ENCODE measurements at places on chromosomes 12 and 14. TPM values are rescaled to one million over a fixed set of nuclear protein-coding genes. Genes with fewer than 3 reads are reported as not detected.

DNA sequence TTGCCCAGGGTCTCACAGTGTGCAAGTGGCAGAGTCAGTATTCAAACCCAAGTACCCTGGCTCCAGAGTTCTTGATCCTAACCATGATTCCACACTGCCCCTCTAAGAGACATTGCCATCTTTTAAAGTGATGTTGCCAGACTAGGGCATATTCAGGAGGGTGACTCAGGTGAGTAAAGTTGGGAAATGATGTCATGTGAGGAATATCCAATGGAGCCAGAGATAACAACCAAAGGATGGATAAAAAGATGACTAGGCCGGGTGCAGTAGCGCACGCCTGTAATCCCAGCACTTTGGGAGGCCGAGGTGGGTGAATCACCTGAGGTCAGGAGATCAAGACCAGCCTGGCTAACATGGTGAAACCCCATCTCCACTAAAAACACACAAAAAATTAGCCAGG, 85.6 kb downstream of the SMOC1 start:
- no peak for DNase-seq

- no peak for DNase-seq
Observed at GRCh38 chr14:101495827-101496775, 65.2 kb upstream of the DIO3 start.

- no peak for DNase-seq
Observed at GRCh38 chr12:59716043-59716442, 120.2 kb downstream of the SLC16A7 start.

GRCh38 chr12:16300122-16300521, 22.6 kb upstream of the SLC15A5 start:
- peak; percentile 43 for DNase-seq

IL22 gene
- total RNA-seq, result not detected

DNA sequence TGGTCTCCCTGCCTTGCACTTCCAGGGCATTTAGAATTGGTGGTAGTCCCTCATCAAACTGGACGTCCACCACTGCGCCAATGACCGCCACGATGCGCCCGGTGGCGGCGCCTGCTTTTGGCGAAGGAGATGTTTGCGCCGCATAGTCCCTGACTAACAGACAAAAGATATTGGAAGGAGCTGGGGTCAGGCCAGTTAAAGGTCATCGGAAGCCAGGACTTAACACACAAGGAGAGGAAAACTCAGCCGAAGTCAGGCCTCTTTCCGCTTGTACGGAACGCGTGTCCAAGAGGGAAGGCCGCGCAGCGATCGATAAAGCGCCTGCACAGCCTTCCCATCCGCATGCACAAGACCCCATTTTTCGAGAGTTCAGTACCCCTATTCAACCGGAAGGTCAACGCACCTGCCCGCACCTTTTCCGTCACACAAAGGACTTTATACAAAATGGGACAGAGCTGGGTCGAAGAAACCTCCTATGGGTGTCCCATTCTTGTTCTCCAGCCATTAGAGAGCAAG, 525 bp downstream of the ATP5F1B start:
- DNase-seq, result no peak

DNA sequence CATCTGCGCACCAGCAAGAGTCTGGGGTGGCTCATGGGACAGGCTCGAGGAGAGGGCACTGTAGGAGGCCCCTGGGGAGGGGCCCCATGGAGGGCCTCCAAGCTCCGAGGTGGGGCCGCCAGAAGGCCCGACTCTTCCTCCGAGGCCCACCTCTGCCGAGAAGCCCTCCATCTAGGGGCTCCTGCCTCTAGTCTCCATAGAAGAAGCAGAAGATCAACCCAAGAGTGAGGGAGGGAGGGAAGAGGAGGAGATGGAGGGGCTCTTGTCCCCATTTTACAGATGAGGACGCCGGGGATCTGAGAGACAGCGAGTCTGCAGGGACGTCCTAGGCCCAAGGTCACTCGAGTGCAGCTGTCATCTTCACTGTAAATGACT, 41.2 kb downstream of the DIO3 start:
- no peak for DNase-seq

PPP4R4 gene
- 0.98 TPM for total RNA-seq

DCN gene
- total RNA-seq, result 2,298 TPM

DNA sequence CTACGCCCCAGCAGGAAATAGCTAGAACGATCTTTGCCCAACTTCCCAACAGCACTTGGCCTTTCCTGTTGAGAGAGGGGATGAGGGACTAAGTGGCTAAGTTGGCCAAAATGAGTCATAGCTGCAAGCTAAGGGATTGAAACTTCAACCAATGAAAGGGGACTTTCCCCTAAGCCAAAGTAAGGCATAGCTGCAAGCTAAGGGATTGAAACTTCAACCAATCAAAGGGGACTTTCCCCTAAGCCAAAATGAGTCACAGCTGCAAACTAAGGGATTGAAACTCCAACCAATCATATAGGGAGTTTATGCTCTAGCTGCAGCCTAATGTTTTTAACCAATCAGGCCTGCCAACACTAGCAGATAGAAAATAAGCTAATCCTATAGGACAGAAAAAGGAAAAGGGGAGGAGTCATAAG, 100.5 kb upstream of the SSTR1 start:
- no peak for DNase-seq

DNA sequence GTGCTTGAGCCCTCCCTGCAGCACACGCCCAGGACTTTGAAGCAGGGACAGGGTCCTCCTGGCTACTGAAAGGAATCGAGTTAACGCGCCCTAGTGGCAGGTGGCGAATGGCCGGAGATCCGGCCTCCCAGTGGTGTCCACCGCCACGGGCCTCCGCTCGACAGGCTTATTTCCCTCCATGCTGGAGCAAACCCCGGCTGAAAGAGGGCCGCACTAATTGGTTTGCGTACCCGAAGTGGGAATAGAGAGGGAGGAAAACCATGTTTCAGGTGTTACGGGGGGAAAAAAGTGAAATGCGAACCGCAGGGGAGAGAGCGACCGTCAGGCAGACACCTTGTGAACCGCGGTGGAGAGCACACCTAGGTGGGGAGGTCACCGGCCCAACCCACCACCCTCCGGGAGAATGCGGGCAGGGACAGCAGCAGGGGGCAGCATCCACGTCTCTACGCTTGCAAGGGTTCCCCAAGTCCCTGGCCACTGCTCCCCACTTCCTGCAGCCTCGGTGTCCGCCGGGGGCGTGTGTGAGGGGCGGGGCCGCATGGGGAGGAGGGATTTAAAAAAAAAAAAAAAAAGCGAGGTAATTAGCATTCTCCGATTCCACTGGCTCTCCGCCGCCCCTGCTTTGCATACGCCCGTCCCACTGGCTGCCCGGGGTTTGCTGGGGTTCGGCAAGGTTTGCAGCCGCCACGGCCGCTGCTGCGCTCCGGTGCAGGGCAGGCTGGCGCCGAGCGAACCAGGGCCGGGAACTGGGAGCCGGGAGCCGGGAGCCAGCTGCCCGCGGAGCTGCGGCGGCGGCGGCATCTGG, 224.6 kb upstream of the CRY1 start:
- DNase-seq, result peak; percentile 90

- no peak for DNase-seq
Observed at GRCh38 chr12:52091869-52092268, 12.4 kb downstream of the SMIM41 start.

GRCh38 chr12:70659077-70659606, 21.9 kb upstream of the PTPRB start:
- DNase-seq, result no peak

DNA sequence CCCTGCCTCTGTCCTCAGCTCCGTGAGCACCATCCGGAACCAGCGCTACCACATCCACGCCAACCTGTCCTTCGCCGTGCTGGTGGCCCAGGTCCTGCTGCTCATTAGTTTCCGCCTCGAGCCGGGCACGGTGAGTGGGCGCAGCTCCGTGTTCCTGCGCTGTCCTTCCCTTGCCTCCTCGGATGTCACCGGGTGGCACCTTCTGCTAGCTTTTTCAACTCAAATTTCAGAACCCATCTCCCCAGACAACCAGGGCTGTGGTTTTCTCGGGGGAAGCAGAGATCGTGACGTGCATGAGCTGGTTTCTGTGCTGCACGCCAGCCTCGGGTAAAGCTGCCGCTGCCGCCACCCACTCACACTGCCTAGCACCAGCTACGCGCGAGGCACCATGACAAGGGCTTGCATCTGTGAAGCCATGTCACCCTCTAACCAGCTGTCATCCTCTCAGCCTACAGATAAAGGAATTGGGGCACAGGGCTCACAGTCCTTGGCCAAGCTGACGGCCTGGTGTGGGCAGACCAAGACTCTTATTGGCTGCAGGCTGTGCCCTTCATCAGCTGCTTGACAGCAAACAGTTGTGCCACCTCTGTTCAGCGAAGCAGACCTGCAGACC, 152.1 kb downstream of the ADGRD1 start:
- no peak for DNase-seq

LRRK2 gene
- 22.1 TPM for total RNA-seq

GRCh38 chr14:103867020-103867419, 19.6 kb upstream of the PPP1R13B start:
- no peak for DNase-seq

GRCh38 chr12:116382686-116383530, 105.4 kb upstream of the MED13L start:
- peak; percentile 100 for DNase-seq

DNA sequence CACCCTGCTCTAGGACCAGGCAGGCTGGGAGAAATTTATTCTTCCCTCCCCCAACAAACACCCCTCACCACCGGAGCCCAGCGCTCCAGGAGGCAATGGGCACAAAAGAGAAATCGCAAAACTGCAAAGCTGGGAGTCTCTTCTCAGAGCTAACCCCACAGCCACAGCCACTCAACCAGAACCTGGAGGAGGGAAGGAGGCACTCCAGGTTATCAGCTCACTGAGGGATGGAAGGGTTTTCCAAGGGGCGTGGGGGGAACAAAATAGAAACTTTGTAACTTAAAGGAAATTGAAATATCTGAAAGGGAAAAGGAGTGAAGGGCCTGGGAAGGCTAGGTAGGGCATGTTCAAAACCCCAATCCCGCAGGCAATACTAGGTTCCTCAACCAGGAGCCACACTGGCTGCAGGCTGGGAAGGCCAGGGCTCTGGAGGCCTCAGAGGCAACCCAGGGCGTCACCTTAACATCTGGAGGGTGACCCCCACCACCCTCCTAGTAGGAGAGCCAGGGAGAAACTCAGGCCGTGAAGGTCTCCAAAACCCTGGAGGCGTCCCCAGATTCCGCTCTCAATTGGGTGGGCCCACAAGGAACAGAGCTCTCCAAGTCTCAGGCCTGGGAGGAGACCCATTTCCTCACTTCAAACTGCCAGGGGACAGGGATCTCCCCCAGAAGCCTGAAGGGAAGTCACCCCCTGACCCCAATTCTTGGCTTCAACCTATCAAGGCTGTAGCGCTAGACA, 3.2 kb downstream of the KDM2B start:
- no peak for DNase-seq

DNA sequence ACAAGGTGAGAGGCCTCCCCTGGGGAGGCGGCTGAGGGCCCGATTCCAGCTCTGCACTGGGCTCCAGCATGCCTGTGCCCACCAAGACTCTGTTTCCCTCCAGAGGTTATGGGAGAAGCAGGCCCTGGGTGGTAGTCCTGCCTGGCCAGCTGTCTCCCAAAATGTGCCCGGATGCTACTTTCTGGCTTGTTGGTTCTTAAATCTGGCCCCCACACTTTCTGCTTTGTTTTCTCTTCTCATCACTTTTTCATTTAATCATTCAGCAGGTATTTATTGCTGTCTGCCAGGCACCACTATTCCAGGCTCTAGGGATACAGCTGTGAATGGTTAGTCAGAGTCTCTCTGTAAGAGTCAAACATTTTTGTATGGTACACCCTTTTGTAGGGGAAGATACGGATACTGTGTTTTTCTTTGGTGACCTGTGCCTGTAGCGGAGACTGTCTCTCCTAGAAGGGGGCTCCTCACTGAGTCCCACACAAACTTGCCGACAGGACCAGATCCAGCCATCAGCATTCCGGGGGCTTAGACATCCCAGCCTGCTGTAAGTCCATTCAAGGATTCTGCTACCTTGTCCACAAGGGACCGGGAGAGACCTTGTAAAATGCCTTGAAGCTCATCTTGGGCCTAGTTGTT, 3.8 kb downstream of the DHRS2 start:
- DNase-seq, result no peak

DNA sequence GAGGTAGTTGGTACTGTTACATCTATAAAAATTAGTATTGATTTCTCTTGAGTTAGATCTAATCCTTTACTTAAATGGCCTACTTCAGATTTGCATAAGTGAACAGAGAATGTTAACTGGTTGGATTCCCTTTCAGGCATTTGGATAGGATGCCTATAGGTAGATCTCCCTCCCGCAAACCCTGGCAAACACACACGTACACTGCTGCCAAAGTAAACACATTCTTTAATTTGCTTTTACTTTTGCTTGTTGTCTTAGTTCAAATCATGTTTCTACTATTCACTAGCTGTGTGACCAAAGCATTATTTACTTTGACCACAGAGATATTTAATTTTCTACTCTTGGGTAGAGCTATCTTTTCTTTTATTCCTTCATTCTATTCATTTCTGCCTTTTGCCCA, 936.1 kb upstream of the FBXO33 start:
- no peak for DNase-seq

EIF5 gene
- 322 TPM for total RNA-seq

SERPINA1 gene
- total RNA-seq, result not detected

GRCh38 chr12:105252901-105253300, 16.9 kb upstream of the APPL2 start:
- DNase-seq, result peak; percentile 46

DNA sequence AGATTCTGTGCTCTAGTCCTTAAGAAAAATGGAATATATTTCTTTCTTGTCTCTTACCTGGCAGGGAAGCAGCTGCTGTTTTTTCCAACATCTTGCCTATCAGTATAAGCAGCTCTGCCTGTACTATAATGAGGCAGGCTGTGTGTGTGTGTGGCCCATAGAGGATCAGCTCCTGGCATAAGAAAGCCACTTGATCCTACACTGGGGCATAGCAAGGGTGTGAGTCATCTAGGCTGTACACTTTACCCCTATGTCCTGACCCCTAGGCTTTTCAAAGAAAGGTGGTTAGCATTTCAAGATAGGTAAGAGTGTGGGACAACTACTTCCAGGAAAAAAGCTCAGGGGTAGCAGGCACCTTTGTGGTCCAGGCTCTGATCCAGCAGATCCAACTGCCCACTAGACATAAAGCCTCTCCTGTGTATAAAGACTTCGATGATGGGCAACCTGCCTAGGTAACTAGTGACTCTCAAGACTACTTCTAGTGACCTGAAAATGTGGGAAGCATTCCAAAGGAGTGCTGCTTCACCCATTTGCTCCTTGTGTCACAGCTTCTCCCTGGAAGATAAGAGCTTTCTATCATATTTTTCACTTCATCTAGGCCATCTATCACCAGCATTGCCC, 4.9 kb upstream of the SENP1 start:
- no peak for DNase-seq

GRCh38 chr12:100666588-100666987, 93.1 kb downstream of the GAS2L3 start:
- DNase-seq, result no peak

DNA sequence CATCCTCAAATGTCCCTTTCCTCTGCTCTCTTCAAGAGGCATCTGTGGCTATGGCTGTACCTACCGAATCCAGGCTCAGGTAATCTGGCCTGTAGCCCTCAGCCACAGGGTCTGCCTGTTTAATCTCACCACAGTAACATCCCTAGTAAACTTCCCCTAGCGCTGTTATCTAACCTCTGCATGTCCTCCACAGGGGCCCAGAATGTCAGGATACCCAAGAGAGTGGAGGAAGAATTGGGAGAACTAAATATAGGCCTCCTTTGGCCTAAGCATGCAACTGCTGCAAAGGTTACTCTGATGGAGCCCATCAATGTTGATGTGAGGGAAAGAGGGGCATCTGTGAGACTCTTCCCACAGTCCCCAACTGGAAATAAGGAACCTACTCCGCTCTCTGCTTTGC, 63.2 kb upstream of the IFNG-AS1 start:
- no peak for DNase-seq

All from fibroblast of the aortic adventitia (primary cell).